HFF-Myc (cell line): ENCODE measurements at places on chromosomes 7 and 10.
A peak's percentile ranks its signal among the peaks of the same experiment; 100 is the strongest.

GRCh38 chr10:97788552-97789442, 17.0 kb upstream of the SFRP5 start:
- no peak for DNase-seq

DNA sequence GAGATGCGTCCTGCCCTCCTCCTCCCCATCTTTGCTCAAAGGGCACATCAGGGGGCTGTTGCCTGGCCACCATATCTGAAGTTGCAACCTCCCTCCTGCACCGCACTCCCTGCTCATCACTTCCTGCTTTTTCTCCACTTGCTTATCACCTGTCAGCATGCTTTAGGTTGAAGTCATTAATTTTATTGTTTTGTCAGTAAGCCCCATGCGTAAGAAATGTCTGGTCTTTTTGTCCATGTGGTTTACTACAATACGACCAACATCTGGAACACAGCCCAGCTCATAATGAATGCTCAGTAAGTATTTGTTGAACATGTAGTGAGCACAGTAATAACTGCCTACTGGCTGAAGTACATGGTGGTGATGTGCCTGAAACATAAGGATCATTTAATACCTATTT, 71.6 kb upstream of the GJD4 start:
- peak; percentile 29 for DNase-seq

- no peak for DNase-seq
Observed at GRCh38 chr10:123229927-123230630, 75.9 kb downstream of the BUB3 start.

GRCh38 chr10:31136930-31137885, 105.5 kb upstream of the ZNF438 start:
- no peak for DNase-seq

GRCh38 chr7:55107946-55108345, 89.1 kb downstream of the EGFR start:
- no peak for DNase-seq

DNA sequence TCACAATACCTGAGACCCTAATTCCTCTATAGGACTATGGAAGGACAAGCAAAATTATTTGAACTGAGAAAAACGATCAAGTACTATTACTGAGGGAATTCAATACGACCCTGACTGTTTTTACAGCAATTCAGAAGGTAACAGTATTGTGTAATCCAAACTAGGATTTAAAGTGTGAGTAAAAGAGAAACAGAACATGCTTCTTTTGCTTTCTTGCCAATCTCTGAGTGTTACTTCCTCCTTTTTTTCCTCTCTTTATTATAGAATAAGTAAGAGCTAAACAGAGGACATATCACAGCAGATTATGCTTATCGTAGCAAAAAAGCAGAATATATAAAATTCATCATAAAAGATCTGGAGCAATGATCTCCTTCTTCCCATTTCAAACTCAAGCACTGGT, 292.1 kb downstream of the THSD7A start:
- no peak for DNase-seq

DNA sequence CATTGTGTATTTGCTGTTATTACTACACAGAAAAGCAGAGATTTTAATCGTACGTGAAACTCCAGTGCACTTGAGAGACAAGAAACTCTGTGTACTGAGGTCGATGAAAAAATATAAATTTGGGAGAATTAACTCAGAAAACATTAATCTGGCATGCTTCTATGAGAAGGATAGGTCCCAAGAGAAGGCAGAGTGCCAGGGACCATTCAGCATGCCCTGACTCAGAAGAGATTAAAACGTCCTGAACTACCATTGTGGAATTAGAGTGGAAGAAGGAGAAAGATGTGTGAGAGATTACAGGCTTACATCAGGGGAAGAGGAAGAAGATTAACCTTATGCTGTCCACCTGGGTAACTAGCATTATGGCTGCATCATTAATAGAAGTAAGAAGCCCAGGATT, 72.4 kb downstream of the REEP3 start:
- DNase-seq: no peak

- DNase-seq: no peak
Observed at GRCh38 chr10:7937315-7937945, 117.1 kb upstream of the GATA3 start.

DNA sequence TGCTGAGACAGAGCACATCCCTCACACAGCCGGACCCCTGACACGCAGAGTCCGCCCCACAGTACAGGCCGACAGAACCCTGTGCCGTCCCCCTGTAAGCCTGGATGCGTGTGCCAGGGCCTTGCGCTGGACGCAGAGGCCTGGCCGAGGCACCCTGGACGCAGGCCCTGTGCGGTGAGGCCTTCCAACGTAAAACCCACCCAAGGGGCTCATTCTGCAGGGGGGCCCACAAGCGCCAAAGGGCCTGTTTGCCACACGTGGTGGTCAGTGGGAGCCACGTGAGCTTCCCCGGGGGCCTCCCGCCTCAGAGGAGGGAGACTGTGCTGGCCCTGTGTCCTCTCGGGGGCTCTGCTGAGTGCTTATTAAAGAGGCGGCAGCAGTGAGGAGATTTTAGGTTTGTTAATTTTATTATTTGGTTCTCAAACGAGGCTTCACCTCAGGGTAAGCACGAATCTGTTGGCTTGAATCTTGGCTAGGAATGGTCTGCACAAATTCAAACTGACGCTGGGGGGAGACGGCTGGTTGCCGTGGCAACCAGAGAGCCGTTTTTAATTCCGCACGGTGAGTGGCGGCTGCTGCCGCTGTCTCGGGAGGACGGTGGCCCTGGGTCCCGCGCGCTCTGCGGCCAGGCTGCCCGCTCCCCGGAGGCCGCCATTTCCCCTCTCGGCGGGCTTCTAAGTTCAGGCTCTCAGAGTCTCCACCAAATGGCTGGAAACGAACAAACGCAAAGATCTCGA, 4.9 kb upstream of the ADGRA1 start:
- DNase-seq: no peak

- DNase-seq: no peak
Observed at GRCh38 chr7:92402920-92403759, 44.1 kb upstream of the GATAD1 start.

DNA sequence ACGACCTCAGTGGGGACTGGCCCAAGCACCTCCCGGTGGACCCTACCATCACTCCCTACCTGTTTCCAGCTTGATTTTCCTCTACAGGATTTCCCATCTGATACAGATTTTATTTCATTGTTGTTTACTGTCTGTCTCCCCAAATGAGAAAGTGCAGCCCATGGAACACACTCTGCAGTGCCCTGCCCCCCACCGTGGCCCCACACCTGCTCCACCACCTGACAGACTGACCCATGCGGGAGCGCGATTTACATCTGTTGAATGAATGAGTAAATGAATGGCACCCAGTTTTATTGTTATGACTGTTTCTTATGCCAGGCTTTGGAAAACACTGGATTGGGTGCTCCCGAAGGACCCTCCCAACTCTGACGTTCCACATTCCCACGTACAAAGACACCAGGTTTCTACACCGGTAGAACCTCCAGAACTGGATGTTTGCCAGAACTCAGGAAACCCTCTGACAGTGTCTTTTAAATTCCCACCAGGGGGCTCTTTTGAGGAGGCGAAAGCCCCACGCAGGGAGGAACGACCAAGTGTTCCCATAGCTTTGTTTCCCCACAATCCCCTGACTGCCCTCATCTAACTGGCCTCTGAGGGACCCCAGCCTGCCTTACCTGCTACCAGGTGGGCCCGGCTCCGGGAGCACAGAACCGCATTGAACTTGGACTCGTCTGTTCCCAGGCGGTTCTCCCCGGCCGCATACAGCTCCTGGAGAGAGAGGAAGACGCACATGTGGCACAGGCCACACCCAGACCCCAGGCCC, 29.0 kb downstream of the PLAC9 start:
- no peak for DNase-seq

DNA sequence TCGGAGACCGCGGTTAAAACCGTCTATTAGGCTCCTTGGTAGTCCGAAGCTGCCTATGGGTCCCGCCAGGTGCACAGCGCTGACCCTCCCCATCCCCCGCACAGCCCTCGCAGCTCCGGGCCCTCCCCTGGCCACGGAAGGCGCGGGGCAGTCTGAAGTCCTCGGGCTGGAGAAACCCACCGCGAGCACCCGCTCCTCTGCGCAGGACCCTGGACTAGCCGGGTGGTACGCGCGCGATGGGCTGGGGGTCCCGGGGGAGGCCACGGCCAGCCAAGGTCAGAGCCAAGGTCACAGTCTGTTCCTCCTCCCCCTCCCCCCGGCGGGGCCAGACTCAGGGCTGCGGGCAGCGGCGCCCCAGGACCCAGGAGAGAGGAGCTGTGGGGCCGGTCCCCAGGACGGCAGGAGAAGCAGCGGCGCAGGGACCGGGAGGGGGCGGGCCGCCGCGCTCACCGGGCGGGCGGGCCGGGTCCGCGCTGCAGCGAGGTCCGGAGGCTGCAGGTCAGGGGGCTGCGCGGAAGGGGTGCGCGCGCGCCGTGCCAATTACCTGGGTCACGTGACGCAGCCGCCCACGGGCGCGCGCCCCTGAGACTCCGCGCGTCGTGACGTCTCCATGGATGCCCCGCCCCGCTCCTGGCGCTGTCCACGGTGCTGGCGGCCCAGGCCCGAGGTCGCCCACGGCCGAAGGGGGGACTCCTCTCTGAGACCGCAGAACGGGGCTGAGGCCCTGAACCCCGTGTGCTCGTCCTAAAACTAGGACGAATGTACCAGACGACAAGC, at the start of gene OGDHL:
TSS of gene OGDHL (minus strand) at position 535 of the 777 bp plus-strand sequence. CDS start 3,731 bp downstream, outside the sequence.
- DNase-seq: no peak

DNA sequence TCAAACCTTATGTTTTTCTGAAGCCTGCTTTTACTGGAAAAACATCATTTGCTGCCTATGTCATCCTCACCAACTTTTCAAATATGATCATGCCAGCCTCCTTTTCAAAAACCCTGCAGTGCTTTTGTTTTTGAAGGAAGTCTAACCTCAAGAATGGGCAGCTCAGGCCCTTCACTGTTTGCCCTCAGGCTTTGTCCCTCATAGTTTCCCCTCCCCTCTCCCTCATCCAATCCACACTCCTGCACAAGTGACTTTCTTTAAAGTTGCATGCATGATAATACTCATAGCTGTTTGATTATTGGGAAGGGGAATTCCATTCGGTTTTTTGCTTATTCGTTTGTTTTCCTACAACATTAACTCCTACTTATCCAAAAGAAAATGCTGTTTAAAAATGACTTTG, 219.4 kb downstream of the SEMA3E start:
- DNase-seq: no peak

- no peak for DNase-seq
Observed at GRCh38 chr7:69603351-69603750, 5.1 kb downstream of the AUTS2 start.

DNA sequence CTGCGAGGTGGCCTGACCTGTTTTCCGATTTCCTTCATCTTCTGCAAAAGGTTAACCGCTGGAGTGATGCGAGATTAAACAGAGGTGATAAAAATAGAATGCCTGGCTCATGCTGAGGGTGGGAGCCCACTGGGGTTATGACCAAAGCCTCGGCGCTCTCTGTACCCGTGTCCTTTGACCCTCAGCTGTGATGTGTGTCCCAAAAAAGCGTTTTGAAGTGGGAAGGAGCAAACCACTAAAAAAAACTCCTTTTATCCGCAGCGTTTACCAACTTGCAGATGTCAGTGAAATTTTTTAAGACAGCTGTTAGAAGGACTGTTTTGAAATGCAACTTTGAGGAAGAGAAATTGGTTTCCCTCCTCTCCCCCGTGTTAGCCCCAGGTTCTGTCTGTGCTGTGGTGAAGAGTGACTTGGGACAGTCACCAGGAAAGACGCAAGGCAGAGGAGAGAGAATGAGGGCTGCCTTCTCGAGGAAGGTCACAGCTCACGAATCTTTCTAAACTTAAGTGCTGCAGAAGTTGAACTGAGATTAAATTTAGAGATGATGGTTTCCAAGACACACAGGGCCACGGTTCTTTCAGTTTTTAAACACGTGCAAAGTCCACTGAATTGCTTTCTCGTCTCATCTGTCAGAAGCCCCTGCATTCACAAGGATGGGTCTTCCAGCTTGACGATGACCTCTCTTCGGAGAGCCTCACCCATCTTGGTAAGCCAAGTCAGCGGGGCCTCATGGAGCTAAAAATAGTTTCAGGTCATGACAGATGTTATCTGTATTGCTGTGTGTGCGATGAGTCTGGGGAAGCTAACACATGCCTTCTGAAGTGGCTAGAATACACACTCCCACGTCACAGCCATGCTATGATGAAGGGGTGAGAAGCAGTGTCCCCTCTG, 27.6 kb downstream of the AMZ1 start:
- no peak for DNase-seq

DNA sequence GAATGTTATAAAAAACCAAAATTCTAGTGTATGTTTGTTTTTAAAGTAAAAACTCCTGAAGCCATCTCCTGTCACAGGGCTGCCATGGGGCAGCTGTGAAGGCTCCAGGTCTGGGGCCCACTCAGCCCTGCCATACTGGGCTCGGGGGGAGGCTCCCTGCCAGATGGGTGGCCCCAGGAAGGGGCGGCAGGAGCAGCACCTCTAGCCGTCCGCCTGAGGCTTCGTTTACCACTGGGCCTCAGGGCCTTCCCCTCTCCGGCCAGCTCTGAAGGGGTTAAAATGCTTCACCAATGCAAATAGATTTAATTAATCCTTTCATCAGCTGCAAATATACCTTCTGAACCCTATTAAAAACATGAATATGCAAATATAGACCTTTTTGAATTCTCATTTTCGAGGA, 139.0 kb downstream of the ELFN1 start:
- DNase-seq: no peak

GRCh38 chr7:24356718-24357386, 72.9 kb downstream of the NPY start:
- no peak for DNase-seq

GRCh38 chr7:114789161-114789560, 132.7 kb upstream of the MDFIC start:
- DNase-seq: no peak

GRCh38 chr10:60374836-60375235, 14.8 kb downstream of the ANK3 start:
- DNase-seq: no peak

GRCh38 chr10:74937266-74937856, 111.0 kb downstream of the KAT6B start:
- DNase-seq: no peak

DNA sequence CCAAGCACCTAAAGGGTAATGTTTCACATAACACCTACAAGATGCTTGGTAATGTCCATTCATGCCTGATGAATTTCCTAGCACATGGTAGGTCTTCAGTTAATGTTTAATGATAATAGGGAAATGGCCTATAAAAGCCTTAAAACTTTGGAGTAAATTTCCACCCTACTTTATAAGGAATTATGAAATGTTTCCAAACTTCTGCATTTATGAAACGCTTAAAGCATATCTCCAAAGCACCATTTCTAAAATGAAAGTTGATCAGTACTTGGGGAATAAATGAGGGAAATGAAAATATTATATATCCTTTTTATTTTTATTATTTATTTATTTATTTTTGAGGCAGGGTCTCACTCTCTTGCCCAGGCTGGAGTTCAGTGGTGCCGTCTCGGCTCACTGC, 51.8 kb downstream of the INPP5F start:
- DNase-seq: no peak

- DNase-seq: no peak
Observed at GRCh38 chr10:94370501-94370900, 7.8 kb upstream of the NOC3L start.

- peak; percentile 32 for DNase-seq
Observed at GRCh38 chr10:21364196-21365114, 161.0 kb downstream of the SKIDA1 start.
